Pulmonary artery endothelial cell (primary cell): ENCODE measurements at places on chromosomes 16 and 17. TPM values are rescaled to one million over a fixed set of nuclear protein-coding genes. Genes with fewer than 3 reads are reported as not detected.

Gene PDK2
- total RNA-seq = 7.8 and 11.2 TPM in 2 replicates

- DNase-seq = no peak
Observed at GRCh38 chr16:9300252-9300651, 208.8 kb downstream of the HAPSTR1 start.

DNA sequence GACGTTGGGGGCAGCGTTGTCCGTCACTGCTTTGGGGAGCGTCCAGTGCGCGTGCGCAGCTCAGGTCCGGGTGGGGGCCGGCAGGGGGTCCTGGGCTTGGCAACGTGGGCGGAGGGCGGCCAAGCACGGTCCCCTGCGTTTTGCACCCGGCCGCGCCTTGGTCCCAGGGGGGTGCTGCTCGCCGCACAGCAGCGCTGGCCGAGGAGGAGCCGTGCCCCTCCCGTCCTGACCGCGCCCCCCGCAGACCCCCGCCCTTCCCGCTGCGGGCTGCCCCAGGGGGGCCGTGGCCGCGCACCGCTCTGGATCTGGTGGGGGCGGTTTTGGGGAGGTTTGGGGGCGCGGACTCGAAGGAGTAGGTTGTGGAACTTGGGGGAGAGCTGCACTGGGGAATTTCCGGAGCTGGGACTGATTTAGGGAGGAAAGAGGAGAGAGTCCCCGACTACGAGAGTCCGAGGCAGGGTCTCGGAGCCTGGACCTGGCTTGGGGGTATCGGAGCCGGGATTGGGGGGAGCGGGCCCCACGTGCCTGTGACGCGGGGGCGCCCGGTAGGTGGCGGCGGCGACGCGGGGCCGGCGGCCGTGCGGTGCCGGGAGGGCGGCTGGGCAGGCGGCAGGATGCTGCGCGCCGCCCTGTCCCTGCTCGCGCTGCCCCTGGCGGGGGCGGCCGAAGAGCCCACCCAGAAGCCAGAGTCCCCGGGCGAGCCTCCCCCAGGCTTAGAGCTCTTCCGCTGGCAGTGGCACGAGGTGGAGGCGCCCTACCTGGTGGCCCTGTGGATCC, at the start of gene SLC9A5:
TSS of gene SLC9A5 (plus strand) at position 579 of the 777 bp plus-strand sequence. CDS start at position 615, 36 bp downstream.
- no peak for DNase-seq

Gene ABCA9
- 5.7 and 13.9 TPM in 2 replicates for total RNA-seq

GRCh38 chr16:80263181-80263823, 277.5 kb upstream of the DYNLRB2 start:
- no peak for DNase-seq

Gene KLHL10
- total RNA-seq = not detected in 2 replicates

Gene TMEM98
- 114 and 210 TPM in 2 replicates for total RNA-seq

Gene ITGA3
- total RNA-seq = 77.7 and 101 TPM in 2 replicates

- no peak for DNase-seq
Observed at GRCh38 chr17:48719642-48720265, 2.6 kb downstream of the PRAC1 start.

DNA sequence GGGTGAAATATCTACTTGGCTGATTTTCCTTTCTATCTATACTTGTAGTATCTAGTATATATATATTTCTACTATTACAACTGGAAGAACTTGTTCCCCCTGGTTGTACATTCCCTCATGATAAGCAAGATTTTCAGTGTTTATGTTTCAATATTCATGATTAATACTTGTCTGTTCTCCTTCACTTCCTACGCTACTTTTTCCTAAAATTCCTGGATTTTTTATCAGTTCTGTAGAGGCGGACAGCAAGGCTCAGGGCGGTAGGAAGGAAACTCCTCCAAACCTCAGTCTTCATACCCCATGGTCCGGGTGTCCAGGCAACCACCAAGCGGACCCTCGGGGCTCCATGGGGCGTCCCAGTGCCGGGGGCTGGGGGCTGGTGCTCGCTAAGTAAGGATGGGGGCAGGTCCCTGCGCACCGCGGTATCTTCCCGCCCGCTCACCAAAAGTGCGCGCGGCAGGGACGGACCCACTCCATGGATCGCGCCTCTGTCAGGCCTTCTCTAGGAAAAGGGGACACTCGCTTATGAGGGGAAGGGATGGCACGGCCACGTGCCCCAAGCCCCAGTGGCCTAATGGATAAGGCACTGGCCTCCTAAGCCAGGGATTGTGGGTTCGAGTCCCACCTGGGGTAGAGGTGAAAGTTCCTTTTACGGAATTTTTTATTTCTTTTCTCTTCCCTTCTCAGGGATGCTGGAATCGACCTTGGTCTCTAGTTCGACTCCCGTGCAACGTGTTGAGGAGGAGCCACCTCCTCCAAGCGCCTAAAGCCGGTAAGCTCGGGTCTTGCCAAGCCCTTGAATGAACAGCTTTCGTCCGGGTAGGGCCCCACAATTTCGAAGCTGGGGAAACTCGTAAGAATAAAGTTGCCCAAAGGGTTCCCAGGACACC, 13.2 kb downstream of the ATP5PD start:
- peak; percentile 47 for DNase-seq

Gene EFNB3
- total RNA-seq = 0.07 and 0.40 TPM in 2 replicates

DNA sequence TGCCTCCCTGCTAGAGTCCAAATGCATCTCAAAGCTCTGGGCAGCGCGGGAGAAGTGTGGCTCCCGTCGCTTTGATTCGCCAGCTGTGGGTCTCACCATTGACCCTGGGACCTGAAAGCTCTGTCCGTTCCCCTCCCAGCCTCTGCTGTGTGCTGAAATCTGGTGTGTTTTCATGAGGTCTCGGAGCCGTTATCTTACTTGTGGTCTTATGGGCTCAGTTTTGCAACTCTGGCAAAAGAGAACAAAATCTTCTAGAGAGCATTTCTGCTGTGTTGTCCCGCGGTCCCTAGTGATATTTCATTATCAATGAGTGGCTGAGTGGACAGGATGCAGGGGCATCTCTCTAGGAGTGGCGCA, 13.3 kb downstream of the CRISPLD2 start:
- no peak for DNase-seq

DNA sequence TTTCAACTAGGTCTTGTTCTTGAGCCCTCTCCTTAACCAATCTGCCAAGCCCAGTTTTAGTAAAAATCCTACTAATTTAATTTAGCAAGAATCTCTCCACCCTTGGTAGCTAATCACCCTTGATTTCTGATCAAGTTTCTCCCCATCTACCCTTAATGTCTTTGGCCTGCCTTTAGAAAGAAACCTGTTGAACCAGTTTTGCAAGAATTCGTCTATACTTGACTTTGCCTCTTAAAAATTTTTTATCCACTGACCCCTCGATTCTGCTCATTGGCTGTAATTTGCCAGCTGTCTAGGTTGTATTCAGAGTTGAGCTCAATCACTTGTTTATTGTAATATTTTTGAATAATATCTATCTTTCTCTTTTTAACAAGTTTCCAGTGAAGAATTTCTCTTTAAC, 1138.5 kb downstream of the CDH11 start:
- no peak for DNase-seq

Gene OR1F1
- 0.13 TPM in 1 of 2 replicates, not detected in the other for total RNA-seq

- no peak for DNase-seq
Observed at GRCh38 chr16:2158262-2158638, 2.7 kb downstream of the TRAF7 start.

DNA sequence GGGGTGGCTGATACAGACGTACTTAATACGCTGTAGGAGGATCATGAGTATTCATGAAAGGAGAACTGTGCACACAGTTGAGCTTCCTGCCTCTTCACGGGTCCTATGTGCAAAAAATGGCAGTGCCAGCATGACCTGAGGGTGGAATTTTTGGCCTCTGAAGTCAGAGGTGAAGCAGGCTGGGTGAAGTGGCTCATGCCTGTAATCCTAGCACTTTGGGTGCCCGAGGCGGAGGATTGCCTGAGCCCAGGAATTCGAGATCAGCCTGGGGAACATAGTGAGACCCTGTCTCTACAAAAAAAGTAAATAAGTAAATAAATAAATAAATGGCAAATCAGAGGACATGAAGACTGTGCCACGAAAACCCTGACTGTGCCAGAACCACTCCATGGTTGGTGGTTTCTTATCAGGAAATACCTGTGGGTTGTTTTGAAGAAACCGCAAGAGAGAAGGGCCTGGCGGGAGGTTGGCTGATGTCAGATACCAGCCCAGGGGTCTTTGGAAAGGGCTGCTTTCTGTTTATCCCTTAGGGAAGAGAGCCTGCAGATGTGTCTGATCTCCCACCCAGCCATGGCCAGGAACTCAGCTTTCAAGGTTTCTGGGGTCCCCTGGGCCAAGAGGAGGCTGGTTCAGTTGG, 3.4 kb downstream of the ASPSCR1 start:
- DNase-seq = no peak

Gene CORO1A
- total RNA-seq = 1.8 and 2.0 TPM in 2 replicates

- DNase-seq = no peak
Observed at GRCh38 chr16:23874613-23875294, 39.0 kb downstream of the PRKCB start.

Gene LITAFD
- not detected in 2 replicates for total RNA-seq

- no peak for DNase-seq
Observed at GRCh38 chr17:58575511-58575910, 61.1 kb upstream of the MTMR4 start.

Gene EPOP
- 2.6 and 4.2 TPM in 2 replicates for total RNA-seq
